ENCODE measurements at places on chromosomes 2 and 18.

GRCh38 chr2:133378928-133379549 is 189.2 kb downstream of the NCKAP5 start:
- DNase-seq: no peak

DNA sequence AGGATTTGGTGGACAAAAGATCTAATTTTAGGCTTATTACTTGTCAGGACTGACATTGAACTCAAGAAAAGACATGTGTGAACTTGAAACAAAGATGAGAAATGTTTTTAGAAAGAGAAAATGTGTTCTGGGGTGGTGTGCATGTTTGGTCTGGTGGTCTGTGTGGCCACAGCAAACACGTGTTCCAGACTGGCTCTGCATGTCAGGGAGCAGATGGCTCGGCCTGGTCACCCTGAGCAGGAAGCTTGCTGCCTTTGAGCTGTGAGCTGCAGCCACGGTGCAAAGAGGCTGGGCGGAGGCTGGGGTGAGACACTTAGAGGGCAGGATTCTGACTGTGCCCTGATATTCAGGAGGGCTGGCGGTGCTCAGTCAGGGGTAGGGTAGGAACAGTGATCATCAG is 186.1 kb downstream of the CTIF start:
- DNase-seq: no peak

DNA sequence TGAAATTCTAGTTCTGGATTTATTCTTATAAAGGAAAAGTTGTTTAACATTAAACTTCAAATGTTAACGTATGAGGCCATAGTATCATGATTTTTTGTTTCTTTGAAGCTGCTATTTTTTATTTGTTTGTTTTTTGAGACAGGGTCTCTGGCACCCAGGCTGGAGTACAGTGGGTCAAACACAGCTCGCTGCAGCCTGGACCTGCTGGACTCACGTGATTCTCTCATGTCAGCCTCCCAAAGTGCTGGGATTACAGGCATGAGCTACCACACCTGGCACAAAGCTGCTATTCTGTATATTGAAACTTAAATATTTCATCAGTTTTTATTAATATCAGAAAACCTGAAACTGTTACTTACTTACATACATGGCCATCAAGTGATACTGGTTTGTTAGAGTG is 89.5 kb upstream of the RPRM start:
- no peak for DNase-seq

GRCh38 chr2:167510071-167510759 is 621.9 kb downstream of the XIRP2 start:
- DNase-seq: no peak

DNA sequence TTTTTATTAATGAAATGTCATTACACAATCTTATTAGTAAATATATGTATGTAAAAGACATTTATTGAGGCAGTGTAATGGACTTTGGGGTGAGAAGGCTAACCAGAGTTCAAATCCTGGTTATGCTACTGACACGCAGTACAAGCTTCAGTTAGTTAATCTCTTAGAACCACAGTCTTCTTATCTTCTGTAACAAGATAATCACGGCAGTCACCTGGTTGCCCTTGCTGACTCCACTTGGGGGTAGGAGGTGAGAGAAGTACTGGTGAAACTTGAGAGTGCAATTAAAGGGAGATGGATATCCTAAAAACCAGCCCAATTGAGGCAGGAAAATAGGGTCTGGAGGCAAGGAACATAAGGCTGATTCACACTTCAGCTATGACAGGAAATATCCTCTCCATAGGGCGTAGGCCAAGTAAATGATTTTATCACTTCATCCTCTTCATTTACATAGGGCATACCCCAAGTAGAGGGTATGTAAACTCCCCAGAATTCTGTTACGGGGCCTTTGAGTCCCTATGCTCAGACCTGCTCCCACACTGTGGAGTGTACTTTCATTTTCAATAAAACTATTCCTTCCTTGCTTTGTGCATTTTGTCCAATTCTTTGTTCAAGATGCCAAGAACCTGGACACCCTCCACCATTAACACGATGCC is 21.3 kb downstream of the SKA1 start:
- DNase-seq: no peak

DNA sequence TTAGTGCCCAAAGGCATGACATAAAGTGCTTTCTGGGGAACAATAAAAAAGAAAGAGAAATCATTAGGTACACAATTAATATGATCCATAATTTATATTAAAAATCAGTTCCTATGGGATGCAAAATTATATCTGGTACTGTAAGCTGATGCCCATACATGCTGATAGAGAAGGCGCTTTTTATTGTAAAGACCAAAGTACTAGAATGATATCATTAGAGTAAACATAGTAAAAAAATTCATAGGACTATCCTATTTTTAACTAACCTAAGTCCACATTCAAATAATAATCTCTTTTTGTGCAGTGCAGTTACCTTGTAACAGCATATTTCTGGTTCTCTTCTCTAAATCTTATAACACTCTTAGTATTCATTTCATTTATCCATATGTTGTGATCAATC is 252.2 kb downstream of the ASXL3 start:
- DNase-seq: no peak

DNA sequence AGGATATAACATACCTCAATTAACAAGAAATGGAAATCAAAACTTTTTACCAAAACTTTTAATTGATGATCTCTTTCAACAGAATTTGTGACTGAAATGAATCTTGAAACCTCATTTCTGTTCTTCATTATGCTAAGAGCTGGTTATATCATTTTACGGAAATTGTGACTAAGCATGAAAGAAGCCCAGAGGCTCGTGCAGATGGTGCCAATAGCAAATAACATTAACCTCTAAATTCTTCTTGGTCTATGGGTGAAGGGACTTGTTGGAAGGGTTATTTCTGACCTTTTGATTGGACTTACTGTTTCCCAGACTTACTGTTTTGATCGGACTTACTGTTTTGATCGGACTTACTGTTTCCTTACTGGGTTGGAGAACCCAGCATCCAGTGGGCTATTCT is 435.6 kb downstream of the TDRD15 start:
- no peak for DNase-seq

DNA sequence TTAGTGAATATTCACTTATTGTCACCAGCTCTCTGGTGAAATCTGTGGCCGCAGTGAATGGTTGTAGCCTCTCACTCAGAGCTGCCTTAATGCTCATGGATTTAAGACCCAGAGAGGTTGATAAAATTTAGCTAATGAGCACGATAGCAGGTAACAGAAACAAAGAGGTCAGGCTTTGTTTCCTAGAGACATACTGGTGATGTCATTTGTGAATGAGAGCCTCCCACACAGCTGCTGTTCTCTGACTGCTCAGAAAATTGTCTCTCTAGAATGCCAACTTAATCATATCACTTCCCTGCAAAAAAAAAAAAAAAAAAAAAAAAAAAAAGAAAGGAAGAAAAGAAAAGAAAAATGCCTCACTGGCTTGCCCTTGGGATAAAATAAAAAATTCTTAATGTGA is 411.7 kb upstream of the MYT1L start:
- no peak for DNase-seq

- DNase-seq: no peak
These were observed 31.9 kb upstream of the LDLRAD4 start for GRCh38 chr18:13186687-13187086.

DNA sequence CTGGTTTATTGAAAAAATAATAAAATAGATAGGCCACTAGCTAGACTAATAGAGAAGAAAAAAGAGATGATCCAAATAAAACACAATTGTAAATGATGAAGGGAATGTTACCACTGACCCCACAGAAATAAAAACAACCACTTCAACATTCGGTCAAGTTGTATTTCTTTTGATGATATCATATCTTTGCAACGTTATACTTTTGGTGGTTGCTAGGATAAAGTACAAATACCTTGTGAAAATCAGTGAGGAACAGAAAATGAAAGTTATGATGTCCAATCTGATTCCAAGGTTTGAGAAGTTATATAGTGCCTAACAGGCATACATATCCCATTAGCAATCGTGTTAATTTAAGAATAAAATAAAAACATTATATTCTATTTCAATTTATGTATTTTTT is 6.6 kb upstream of the ASNSD1 start:
- peak; percentile 32 for DNase-seq

DNA sequence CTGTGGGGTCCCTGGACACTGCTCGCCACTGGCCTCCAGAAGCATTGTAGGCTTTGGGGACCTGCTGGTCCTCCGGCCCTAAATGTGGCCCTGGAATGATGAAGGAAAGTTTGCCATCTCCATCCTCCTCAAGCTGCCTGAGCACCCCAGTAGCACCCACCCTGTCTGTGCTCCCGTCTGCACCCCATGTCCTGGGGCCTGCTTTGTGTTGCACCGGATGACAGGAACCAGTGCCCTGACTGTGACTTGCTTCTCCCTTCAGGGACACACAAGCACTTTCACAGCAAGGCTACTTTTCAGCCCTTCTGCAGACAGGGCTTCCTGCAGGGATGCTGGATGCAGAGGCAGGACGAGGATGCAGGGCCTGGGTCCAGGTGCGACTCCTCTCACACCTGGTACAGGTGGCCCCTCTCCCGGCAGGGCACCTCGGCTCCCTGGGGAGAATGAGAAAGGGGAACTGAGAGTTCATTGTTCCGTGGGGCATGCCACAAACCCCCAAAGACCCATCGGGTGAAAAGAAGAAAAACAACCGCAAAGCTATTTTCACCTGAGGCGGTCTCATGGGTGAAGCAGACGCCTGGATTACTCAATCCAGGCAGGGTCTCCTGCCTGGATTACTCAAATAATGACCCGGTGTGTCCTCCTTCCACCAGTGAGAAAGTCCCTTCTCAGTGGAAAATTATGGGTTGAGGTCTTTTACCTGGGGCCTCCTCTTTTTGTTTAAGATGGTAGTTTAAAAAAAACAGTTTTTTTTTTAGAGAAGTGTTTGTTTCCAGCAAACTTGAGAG is 74.9 kb downstream of the LONRF2 start:
- DNase-seq: no peak

- DNase-seq: no peak
These were observed 47.2 kb upstream of the STON1 start for GRCh38 chr2:48482769-48483168.

- no peak for DNase-seq
These were observed 12.1 kb downstream of the CCDC141 start for GRCh38 chr2:179037807-179038206.

DNA sequence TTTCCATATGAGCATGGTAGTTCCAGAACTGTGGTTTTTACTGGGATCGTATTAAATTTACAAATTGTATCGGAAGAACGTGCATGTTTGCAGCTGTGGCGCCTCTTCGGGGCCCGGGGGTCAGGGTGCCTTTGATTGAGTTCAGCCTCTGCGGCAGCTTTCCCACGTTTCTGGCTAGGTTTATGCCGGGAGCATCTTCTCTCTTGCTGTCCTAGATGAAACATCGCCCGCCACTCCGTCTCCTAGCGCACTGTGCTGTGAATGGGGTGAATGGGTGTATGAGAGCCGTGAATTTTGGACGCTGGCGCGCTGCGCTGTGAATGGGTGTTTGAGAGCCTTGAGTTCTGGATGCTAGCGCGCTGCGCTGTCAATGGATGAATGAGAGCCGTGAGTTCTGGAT is 12.3 kb downstream of the PDCD1 start:
- no peak for DNase-seq

DNA sequence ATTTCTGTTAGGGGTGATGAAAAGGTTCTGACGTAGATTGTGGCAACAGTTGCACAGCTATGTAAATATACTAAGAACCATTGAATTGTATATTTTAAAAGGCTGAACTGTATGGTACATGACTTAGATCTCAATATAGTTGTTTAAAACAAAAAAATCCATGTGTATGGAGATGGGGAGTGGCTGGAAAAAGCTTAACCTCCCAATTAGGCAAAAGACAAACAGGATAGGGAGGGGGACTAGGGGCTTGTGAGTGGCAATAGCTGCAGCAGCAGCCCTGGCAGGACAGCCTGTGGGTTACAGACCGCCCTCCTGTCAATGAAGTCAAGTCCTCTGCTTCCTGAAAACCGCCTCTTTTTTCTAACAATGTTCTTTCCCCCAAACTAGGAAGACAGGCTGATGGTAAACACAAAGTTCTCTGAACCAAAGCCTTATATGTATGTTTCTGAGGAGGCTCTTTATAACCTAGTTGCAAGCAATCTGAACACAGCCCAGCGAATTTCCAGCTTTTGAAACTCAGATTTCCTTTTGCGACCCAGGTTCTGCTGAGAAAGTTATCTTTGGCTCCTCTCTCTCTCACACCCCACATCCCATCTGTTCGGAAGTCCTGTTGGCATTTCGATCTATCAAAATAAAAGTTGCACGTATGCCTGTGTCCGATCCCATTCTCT is 10.3 kb downstream of the ATP8B1 start:
- DNase-seq: no peak

DNA sequence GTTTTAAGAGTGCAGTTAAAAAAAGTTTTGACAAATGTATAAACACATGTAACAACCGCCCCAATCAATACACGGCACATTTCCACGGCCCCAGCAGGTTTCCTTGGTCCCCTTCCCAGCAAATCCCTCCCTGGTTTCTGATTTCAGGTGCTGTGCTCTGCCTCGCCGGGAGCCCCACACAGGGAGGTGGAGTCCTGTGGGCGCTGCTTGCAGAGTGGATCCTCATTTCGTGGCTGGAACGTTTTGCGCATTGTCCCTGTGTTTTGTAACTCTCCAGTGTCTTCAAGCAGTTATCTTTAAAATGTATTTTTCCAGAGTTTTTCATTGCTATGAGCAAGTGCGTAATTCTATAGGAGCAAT is 124.8 kb downstream of the GALR1 start:
- no peak for DNase-seq

DNA sequence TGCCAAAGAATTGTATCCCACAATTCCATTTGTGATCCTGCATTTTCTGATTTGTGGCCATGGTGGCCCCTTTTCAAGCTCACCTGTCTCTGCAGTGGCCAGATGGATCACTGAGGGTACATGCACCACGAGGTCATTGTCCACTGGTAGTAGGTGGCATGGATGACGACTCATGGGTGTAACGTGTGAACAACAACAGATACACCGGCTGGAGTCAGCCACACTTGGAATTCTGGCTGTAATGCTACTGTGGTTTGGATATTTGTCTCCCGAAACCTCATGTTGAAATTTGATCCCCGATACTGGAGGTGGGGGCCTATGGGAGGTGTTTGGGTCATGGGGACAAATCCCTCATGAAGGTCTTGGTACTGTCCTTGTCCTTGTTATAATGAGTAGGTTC is 102.2 kb upstream of the TAF1B start:
- DNase-seq: no peak

GRCh38 chr18:79870301-79871025 is 72.7 kb downstream of the KCNG2 start:
- DNase-seq: no peak

DNA sequence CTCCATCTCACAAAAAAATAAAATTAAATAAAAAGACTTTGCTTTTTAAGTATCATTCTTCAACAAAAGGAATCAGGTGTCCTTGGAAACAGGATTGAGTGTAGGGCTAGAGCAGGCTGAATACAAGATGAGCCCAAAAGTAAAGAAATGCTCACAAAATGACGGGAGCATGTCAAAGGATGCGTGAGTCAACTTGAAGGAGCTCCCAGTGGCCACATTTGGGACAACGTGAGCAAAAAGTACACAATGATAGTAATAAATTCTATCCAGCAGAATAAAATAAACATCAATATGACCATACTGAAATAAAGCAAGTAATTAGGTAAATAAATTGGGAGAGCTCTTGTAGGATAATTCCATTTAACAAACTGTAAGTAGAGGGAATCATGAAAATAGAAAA is 220.7 kb downstream of the PHLPP1 start:
- no peak for DNase-seq

- DNase-seq: no peak
These were observed 30.1 kb upstream of the BCL11A start for GRCh38 chr2:60583604-60584003.

- DNase-seq: no peak
These were observed 68.5 kb upstream of the ITGA6 start for GRCh38 chr2:172358691-172359556.

GRCh38 chr2:168698969-168699368 is 103.5 kb upstream of the NOSTRIN start:
- no peak for DNase-seq

- peak; percentile 97 for DNase-seq
These were observed 2.4 kb downstream of the FHL2 start for GRCh38 chr2:105396254-105397024.
